Stimulated activated CD4-positive, alpha-beta T cell treated with anti-CD3 and anti-CD28 coated beads, Interleukin-15, amount 100 ng/mL, for 1 hour (primary cell): ENCODE measurements at places on chromosomes 5 and 9.

GRCh38 chr9:105887679-105888078 is 193.3 kb downstream of the TMEM38B start:
- DNase-seq: no peak

DNA sequence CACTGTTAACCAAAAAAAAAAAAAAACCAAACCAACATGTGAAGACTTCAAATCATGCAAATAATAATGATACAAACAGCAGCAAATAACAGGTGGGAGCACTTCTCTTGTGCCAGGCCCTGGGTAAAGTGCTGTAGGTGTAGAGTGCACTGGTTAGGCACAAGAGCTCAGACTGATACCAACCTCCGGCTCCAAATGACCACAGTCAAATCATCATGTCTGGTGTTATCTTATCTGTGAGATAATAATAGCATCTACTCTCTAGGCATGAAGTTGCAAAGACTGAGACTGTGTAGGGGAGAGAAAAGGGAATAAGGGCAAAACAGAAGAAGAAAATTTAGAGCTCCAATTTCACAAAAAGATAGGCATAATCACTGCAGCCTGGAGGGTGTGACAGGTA is 159.5 kb downstream of the ARL15 start:
- DNase-seq: no peak

DNA sequence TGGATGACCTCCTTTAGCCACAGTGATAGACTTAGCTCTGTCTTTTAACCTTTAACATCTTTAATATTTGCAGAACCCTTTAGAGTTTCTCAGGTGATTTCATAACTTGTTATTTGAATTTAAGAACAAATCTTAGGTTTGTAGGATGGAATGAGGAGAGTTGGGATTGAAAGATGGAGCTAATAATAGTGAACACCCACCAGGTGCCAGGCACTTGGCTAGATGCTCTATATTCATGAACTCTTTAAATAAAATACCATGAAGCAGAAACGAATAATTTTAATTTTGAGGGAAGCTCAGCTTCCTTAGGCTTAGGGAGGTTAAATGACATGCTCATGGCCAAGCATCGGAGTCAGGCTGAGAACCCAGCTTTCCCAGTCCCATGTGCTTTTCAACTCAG is 19.4 kb upstream of the CARNMT1 start:
- DNase-seq: no peak

DNA sequence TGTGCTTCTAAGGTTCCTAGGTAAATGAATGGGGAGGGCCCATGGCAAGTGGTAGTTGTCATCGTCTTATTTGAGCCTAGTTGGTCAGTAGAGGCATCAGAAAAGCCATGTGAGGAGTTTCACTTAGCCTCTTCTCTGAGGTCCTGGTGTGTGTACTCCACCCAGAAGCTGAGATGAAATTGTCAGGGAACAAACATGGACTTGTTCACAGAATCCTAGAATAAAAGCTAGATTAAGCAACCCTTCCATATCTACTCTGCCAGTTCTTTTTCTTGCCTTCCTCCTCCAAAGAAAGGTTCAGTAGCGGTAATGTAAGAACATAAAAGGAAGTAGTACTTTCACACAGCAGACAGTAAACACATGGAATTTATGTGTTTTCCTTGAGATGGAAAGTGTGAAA is 70.4 kb downstream of the ARHGAP26 start:
- DNase-seq: no peak

- no peak for DNase-seq
Observed at GRCh38 chr9:111704503-111704902, 43.1 kb downstream of the GNG10 start.

DNA sequence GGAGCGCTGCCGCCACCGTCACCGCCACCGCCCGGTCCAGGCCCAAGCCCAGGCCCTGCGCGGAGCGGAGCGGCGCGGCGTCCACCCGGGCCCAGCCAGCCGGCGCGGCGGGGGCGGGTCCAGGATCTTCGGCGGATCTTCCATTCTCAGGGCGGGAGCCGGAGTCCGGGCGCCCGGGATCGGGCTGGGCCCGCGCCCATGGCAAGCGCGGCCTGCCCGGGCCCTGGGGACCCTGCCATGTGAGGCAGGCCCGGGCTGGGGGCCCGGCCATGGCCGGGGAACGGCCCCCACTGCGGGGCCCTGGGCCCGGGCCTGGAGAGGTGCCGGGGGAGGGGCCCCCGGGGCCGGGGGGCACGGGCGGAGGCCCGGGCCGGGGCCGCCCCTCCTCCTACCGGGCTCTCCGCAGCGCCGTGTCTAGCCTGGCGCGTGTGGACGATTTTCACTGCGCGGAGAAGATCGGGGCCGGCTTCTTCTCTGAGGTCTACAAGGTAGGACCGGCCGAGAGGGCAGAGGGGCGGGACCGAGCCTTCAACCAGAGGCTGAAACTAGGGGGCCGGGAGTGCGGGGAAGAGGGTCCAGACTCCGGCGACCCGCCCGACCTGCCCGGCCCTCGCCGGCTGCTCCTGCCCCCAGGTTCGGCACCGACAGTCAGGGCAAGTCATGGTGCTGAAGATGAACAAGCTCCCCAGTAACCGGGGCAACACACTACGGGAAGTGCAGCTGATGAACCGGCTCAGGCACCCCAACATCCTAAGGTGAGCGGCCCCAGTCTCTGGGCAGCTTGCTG is 482 bp downstream of the TESK1 start:
- DNase-seq: peak; percentile 10

DNA sequence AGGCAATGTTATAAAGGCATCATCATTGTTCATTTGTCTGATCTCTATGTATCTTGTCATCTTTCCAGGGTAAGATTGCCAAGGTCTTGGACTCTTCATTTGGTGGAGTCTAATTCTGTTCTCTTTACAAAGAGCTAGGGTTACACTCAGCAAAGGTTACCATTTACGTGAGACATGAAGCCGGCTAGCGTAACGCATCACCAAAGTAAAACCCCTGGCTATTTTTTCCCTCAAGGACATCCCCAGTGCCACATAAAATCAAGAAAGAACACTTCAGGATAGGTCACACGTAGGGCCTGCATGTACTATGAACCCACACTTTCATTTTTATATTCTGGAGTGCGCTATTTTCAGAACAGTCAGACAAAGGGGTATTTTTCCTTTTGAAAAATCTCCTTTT is 20.0 kb upstream of the MYOT start:
- DNase-seq: no peak

- no peak for DNase-seq
Observed at GRCh38 chr9:92706218-92706940, 36.4 kb upstream of the IPPK start.
